Uterus (tissue), 4 donors: ENCODE measurements at places on chromosomes 11 and 22. TPM values are rescaled to one million over a fixed set of nuclear protein-coding genes. Genes with fewer than 3 reads are reported as not detected.

SLC22A25 gene
- total RNA-seq, result not detected

SHISAL1 gene
- total RNA-seq, result 4.7 TPM

RAB36 gene
- 8.8 TPM for total RNA-seq

SUSD2 gene
- 3.3 TPM for total RNA-seq

OLFML1 gene
- 19.0 TPM for total RNA-seq

GLYAT gene
- not detected for total RNA-seq

OR8G1 gene
- total RNA-seq, result not detected

MYOD1 gene
- total RNA-seq, result not detected

TENM4 gene
- total RNA-seq, result 0.88 TPM

THAP7 gene
- 36.4 TPM for total RNA-seq

RTN4R gene
- total RNA-seq, result 5.0 TPM

DNAJB7 gene
- total RNA-seq, result not detected

RFPL3 gene
- not detected for total RNA-seq

ALDH3B2 gene
- total RNA-seq, result 1.2 TPM

TMEM138 gene
- 81.5 TPM for total RNA-seq

SLC22A8 gene
- not detected for total RNA-seq

TSSK2 gene
- not detected for total RNA-seq

SYT12 gene
- 0.55 TPM for total RNA-seq

PTPRCAP gene
- 1.3 TPM for total RNA-seq

TMEM45B gene
- 0.18 TPM for total RNA-seq

OR52I1 gene
- not detected for total RNA-seq

ZNF408 gene
- total RNA-seq, result 8.5 TPM

TP53I11 gene
- total RNA-seq, result 21.8 TPM

MYRF gene
- total RNA-seq, result 106 TPM

GNAZ gene
- total RNA-seq, result 5.6 TPM

MOGAT2 gene
- total RNA-seq, result not detected

SCGB1A1 gene
- total RNA-seq, result not detected
